ENCODE measurements at places on chromosomes 2 and 18.

GRCh38 chr2:241217320-241218031 is 29.0 kb downstream of the ANO7 start:
- peak; percentile 51 for DNase-seq

- DNase-seq = no peak
These were observed 62.2 kb downstream of the PTRHD1 start for GRCh38 chr2:24731040-24731439.

DNA sequence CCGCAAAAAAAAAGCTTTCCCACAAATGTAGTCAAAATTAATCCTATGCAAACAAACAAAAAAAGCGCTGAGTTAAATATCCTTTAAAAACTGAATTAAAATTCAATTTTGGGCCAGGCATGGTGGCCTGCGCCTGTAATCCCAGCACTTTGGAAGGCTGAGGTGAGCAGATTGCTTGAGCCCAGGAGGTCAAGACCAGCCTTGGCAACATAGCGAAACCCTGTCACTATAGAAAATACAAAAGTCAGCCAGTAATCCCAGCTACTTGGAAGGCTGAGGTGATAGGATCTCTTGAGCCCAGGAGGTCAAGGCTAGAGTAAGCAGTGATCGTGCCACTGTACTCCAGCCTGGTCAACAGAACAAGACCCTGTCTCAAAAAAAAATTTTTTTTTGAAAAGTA is 8.8 kb upstream of the MARCHF7 start:
- DNase-seq = no peak

GRCh38 chr2:229703909-229704630 is 10.3 kb downstream of the DNER start:
- no peak for DNase-seq

DNA sequence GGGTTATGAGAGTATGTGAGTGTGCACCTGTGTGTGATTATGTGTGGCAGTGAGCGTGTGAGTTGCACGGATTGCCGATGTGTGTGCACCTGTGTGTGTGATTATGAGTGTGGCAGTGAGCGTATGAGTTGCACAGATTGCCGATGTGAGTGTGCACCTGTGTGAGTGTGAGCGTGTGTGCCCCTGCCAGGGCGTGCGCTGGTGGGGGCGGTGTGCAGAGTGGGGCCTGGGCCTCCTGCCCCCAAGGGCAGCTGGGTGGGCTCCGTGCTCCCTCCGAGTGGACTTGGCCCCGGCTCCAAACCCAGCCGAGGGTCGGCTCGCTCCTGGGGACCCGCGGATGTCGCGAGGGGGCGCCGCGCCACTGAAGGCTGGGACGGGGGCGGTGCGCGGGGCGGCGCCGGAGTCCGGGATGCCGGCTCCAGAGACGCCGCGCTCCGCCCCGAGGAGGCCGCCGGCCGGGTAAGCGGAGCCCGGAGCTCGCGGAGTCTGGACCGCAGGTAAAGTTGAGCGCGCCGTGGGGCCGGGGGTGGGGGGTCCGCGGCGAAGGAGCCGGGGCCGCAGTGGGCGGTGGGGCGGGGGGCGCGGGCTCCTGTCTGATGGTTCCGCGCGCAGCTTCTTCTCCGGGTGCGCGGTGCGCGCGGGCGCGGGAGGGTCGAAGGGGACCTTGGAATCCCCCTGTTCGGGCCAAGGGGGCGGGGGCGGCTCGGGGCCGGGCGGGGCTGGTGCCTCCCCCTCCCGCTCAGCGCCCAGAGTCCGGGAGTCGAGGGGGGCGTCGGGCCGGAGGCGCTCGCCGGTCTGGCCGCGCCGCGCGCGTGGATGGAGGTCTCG is at the start of gene KCNG2:
TSS of gene KCNG2 (plus strand) at position 421 of the 828 bp plus-strand sequence. CDS start 65,730 bp downstream, outside the sequence.
- DNase-seq = no peak

GRCh38 chr2:40760071-40760666 is 308.3 kb upstream of the SLC8A1 start:
- DNase-seq = peak; percentile 27

DNA sequence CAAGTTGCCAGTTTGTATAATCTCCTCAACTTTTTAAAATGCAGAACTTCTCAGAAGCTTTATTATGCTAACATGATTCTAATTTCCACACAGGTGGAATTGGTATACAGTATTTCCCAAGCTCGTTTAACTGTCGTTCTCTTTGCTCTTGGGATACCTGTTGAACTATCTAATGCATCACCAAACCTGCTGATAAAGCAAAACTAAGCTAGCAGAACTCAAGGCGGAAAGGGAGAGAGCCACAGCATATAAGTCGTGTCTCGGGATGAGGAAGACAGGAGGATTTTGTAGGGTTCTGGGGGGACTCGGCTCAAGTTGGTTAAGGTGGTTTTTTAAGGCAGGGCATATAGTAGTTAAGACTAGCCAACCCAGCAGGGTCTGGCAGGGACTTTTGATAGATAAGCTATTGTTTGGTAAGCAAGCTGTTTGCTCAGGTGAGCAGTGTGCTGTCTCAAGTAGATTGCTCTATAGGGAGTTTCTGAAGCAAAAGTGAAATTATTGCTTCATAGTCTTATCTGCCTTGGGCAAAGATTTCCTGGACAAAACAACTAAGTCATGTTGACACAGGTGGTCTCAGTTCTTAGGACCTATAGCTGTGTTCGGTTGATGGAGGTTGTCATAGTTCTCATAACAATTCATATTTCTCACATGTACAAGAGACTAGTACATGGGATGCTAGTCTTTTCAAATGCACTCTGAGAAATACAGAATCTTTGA is 28.2 kb upstream of the CHRNA1 start:
- DNase-seq = no peak

DNA sequence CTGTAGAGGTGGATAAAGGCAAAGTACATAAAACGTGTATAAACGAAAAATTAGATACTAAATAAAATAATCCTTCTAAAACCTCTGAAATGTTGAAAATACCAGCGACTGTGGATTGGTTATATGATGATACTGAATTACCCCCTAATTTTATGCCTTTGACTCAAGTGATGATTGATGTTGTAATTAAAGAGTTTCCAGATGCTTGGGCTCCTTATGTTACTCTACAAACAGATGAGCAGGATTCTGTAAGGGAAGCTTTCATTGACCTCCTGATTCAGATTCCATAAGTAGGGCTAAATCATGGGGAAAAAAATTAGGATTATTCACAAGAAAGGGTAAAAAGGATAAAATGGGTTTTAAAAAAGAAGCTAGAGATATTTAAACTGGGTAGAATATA is 418.2 kb upstream of the SLC39A10 start:
- DNase-seq = no peak

GRCh38 chr2:210844016-210844415 is 287.6 kb downstream of the CPS1 start:
- no peak for DNase-seq

DNA sequence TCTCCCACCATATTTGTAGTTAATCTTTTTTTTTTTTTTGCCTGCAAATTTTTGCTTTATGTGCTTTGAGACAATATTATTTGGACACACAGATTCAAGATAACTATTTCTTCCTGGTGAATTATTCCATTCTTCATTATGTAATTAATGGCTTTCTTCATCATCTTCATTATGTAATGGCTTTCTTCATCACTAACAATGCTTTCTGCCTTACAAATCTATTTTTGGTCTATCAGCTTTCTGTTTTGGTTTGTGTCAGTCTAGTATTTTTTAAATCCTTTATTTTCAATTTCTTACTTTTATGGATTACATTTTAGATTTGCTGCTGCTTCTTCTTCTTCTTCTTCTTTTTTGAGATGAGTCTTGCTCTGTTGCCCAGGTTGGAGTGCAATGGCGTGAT is 60.5 kb downstream of the MSH6 start:
- DNase-seq = no peak

GRCh38 chr2:231853105-231853504 is 66.9 kb downstream of the COPS7B start:
- no peak for DNase-seq

DNA sequence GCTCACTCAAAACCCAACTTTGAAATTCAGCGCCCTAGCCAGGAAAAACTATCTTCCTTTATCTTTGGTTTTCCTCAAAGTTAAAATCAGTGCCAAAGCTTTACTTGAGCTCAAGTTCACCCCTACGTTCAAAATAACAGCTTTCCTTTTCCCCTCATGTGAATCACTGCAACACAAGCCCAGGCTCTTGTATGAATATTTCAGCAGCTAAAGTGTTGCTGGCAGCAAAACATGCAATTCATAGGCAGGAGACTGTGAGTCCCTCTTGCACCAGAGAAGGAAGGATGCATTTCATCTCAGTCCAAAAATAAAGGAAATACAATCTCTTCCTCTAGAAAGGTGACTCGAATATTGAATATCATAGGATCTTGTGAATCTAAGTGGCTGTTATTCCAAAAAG is 461.3 kb upstream of the SOX11 start:
- no peak for DNase-seq

All from kidney capillary endothelial cell (primary cell).